ENCODE measurements at places on chromosomes 1 and 21.

DNA sequence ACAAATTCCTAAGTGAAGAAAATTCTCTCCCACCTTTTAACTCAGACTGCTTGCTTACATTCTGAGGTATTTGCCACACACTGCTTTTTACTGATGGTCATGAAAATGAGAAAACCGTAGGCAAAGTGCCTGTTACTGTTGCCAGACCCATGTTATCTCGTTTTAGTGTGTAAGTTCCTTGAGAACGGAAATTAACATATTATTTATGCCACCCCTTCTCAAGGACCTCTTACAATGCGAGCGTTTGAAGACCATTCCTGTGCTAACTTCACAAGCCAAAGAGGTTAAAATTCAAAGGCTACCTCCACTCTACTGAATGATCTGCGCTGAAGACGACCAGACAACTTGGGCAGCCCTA, 509 bp downstream of the NVL start:
- no peak for DNase-seq

- DNase-seq = no peak
Observed at GRCh38 chr21:41634211-41634694, 126.3 kb upstream of the TMPRSS2 start.

- no peak for DNase-seq
Observed at GRCh38 chr21:15839026-15839425, 109.2 kb downstream of the USP25 start.

DNA sequence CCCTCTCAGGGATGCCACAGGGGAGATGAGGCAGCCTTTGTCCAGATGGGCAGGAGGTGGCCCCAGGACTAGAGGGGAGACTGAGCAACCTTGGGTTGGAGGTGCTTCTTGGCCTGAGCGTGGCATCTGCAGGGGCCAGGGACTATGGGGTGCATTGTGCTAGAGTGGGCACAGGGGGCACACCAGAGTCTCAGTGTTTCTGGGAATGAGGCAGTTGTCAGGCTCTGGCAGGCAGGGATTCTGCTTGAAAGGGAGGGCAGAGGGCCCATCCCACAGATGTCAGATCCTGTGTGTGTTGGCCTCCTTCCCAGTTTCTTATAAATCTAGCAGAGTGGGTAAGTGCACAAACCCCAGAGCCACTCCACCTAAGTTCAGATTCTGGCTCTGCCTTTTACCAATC, 13.7 kb downstream of the LGR6 start:
- no peak for DNase-seq

DNA sequence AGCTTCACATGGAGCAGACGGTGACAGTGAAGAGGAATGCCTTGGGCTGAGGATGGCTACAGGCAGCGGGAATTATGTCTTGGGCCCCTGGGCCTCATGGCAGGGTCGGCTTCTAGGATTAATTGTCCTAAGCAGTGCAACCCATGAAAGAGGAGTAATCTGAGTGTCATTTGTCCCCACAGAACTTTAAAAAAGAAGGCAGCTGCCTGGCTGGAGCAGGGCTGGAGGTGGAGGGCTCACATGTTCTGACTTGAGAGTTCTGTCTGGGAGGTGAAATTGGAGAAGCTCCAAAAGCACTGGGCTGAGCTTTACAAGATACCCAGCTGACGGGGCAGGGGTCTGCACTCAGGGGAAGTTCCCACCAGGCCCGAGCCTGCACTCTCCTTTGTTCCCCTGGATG, 22.6 kb downstream of the CACNA1S start:
- no peak for DNase-seq

DNA sequence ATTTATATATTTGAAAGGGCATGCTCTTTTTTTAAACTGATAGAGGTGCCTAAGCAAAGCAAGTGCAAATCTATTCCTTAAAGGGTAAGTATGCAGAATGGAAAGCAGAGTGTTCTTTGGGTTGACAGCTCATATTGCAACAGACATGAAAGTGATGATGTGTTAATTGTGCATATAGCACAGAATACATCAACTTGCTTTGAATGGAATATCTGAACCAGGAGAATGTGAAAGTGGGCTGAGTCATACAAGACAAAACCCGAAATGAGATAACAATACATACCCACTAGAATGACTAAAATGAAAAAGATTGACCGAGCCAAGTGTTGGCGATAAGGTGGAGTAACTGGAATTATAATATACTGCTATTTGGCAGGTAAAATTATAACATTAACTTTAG, 4.3 kb downstream of the CR1 start:
- DNase-seq = no peak

GRCh38 chr1:7491109-7491817, 279.8 kb upstream of the VAMP3 start:
- no peak for DNase-seq

GRCh38 chr1:245197121-245197520, 42.3 kb downstream of the KIF26B start:
- no peak for DNase-seq

DNA sequence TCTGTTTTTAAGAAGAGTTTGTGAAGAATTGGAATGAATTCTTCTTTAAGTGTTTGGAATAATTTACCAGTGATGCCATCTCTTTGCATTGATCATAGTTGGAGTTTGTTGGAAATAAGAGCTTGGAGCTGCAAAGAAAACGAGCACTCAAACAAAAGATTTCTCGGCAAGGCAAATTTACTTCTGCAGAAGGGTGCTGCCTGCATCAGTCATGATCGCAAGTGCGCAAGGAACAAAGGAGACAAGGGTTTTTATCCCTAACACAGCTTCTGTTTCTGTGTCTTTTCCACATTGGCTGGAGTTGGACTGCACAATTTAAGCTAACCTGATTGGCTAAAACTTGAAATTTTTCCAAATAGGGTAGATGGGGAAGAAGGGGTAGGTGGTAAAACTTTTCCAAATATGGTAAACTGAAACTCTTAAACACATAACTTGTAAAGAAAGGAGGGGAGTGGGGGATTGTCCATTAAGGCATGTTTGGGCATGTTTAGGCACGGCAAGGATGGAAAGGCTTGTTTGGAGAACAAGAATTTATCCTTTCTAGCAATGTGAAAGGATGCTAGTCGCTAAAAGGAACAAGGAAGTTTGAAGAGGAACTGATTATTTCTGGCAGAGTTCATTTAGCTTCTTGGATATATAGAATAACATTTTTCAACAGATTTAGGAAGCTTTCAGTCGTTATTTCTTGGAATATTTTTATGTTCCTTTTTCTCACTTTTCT, 3.5 kb upstream of the AADACL4 start:
- DNase-seq = no peak

DNA sequence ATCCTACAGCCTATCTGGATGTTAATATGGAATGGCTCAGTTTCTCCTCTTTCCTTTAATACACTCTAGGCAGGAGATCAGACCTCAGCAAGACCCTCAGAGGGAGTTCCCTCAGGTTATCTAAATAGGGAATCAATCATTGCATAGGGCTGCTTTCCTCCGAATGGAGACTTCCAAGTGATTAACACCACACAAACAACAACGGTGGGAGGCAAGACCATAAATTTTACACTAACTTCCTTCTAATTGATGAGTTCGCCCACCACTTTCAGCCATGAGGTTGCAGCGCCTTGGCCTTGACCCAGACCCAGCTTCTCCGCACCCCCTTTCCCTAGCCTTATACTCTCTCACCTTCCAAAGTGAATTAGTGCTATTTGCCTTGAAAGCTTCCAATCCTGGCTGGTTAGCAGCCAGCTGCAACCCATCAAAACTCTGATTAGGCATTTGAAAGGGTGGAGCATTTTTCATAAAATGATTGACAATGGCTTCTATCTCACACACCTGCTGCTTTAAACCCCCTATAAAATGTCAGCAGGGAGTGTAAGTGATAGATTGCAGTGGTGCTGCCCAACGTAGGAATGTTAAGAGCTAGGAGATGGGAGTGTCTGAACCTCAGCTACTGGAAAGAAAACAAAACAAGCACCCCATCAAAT, 534.9 kb upstream of the USP24 start:
- DNase-seq = no peak

GRCh38 chr1:182264185-182264584, 127.4 kb downstream of the GLUL start:
- no peak for DNase-seq

DNA sequence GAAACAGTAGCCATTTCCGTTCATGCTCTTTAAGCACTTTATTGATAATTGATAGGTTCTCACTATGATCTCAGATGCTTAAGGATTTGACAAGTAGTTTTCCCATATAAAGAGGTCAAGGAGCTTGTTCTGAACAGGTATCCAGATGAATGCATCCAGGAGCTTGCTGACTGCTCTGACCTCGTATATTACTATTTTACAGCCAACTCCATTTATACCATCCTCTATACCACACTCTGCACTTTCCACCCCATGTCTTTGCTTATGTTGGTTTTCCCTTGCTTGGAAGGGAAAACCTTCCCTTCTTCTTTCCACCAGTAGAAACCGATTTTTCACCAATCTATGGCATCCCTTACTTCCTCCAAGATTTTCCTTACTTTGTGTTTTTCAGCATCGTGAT, 107.2 kb downstream of the LHX9 start:
- no peak for DNase-seq

GRCh38 chr1:28416509-28417194, 47.1 kb downstream of the PHACTR4 start:
- no peak for DNase-seq

- DNase-seq = no peak
Observed at GRCh38 chr1:30472009-30472408, 251.4 kb downstream of the MATN1 start.

DNA sequence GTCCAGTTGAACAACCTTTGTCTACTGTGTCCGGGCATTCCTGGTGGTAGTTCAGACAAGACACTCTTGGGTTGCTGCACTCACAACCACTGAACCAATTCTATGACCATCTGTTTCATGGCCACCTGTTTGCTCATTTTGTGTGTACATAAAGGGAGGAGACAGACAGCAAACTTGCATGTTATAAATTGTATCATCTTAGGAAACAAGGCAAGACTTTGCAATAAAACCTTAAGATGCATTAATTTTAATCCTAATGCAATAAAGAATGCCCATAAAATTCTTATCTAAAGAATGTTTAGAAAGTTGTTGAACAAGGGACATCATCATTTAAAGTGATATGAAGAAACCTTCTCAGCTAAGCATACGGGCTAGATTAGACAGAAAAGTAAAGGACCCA, 34.8 kb downstream of the ADAM30 start:
- DNase-seq = no peak

- no peak for DNase-seq
Observed at GRCh38 chr1:162251102-162251501, 125.6 kb downstream of the SPATA46 start.

DNA sequence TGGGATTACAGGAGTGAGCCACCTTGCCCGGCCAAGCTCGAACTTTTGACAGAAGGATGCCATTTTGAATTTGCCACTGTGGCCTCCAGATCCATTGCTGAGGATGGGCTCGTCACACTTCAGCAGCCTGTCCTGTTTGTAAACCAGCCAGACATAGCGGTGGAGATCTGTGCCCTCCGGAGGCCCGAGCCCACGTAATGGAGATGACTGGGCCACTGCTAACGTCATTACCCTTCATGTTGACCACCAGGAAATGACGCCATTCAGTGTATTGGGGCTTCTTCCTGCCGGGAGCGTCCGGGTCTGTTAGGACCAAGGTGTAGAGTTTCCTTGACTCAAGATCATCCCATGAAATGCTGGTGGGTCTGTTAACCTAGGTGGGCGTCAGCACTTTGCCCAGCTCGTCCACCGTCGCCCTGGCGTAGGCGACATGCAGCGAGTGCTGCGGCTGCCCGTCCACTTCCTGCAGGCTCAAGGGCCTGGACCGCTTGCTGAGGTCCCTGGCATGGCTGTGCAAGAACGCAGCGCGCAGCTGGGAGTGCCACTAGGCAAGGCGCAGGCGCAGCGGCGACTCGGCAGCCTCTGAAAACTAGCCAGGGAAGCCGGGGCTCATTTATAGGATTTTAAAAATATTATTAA, 40.8 kb downstream of the PTPRC start:
- peak; percentile 46 for DNase-seq

GRCh38 chr1:92980732-92981647, 19.7 kb upstream of the DIPK1A start:
- DNase-seq = peak; percentile 88

- DNase-seq = peak; percentile 96
Observed at GRCh38 chr1:26833432-26834405, 7.2 kb downstream of the ZDHHC18 start.

DNA sequence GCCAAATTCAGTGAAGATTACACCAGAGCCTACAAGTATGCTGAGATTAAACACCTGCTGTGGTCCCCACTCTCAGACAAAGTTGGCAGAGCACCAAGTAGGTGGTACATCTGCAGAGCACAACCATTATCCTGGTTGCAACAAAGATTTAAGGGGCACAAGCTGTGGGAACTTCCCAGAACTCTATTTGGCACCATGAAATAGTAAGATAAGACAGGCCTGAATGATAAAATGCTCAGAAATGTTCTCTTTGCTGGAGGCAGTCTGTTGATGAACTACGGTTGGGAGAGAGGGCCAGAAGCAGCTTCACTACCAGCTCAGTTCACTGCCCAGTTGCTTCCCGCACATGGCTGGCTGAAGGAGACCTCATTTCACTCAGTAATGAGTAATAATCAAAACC, 19.9 kb downstream of the RPL5 start:
- no peak for DNase-seq

Measured in central memory CD4-positive, alpha-beta T cell (primary cell).